ENCODE measurements at places on chromosomes 11 and 22.

DNA sequence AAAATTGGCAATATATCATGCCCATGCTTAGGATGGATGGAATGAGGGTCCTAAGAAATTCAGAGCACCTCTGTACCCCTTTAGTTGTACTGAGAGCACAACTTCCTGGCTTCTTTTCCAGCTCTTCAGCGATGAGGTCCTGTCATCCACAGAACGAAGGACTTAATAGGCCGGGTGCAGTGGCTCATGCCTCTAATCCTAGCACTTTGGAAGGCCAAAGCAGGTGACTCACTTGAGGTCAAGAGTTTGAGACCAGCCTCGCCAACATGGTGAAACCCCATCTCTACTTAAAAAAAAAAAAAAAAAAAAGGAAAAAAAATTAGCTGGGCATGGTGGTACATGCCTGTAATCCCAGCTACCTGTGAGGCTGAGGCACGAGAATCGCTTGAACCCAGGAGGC is 125.3 kb upstream of the BMAL1 start:
- no peak for DNase-seq

- peak; percentile 58 for DNase-seq
These were observed 8.6 kb downstream of the PLA2G6 start for GRCh38 chr22:38172832-38173640.

GRCh38 chr11:35311331-35311730 is 108.0 kb downstream of the SLC1A2 start:
- DNase-seq: no peak

GRCh38 chr11:29051935-29052334 is 943.7 kb downstream of the METTL15 start:
- no peak for DNase-seq

DNA sequence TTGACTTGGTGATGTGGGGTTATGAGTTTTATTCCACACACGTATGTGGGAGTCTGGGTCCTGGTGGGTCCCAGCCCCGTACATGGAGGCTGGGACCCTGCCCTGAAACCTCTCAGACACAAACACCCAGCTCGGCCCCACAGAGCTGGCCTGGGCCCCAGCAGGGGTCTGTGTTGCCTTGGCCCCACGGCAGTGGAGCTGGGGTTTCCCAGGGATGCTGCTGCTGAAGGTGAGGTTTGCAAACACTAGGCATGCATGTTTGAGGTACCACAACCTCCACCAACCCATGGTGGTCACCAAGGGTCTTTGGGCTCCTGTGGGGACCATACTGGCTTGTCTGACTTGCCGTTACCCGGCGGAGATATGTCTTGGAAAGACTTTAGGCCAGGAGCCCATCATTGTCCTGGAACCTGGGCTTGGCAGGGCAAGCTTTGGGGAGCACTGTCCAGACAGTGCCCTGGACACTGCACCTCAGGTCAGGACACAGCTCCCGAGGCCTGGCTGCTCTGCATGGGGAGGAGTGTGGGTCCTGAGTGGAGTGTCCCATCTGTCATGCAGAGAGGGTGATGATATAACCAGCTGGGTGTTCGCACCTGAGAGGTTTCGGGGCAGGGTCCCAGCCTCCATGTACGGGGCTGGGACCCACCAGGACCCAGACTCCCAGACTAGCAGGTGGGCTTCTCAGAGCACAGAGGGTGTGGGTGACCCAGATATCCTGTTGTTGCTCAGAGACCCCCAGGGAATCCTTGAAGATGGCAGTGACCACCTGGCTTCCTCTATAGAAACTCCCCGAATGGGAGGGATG is 63.3 kb downstream of the KCNQ1 start:
- no peak for DNase-seq

GRCh38 chr11:131099746-131100145 is 183.5 kb upstream of the SNX19 start:
- DNase-seq: no peak

- peak; percentile 58 for DNase-seq
These were observed 49.0 kb upstream of the CYP2D6 start for GRCh38 chr22:42179616-42180015.

- DNase-seq: no peak
These were observed 11.2 kb downstream of the LARGE1 start for GRCh38 chr22:33909075-33909458.

DNA sequence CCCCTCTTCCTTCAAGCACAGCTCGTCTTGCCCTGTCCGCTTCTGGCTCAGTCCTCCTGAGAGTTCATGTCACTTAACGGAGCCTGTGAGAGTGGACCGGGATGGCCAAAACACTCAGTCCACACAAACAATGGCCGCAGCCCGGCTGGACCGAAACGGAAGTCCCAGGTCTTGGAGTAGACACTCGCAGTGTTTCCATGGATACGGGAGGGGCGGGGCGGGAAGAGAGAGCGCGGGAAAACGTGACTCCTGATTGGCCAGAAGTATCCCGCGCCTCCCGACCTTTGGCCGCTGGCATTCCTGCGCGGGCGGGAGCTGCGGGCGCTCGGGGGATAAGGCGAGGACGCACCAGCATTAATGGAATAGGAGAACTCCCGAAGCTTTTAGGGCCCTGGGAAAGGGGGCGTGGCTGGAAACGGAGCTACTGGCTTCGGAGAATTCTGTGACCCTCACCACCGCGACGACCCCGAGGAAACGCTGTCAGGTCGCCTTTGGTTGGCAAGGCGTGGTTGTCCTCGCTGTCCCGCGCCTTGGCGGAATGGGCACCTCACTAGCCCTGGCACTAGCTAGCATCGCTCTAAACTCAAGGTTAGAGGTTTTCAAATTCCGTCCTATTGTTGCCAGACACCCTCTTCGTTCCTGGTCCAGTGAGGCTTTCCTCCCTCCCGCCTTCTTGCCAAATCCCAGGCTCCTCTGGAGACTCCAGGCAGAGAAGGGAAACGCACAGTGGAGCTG is at the start of the genes NLRP14 and ZNF214:
NLRP14 (plus strand) TSS at position 297 of the 735 bp plus-strand sequence. CDS start 18,108 bp downstream, outside the sequence.
ZNF214 (minus strand) TSS at position 164 of the 735 bp plus-strand sequence. CDS start 17,511 bp downstream, outside the sequence.
- peak; percentile 94 for DNase-seq

GRCh38 chr11:73199446-73199845 is 18.6 kb upstream of the P2RY2 start:
- DNase-seq: no peak

GRCh38 chr11:128201801-128202200 is 385.6 kb downstream of the ETS1 start:
- no peak for DNase-seq

DNA sequence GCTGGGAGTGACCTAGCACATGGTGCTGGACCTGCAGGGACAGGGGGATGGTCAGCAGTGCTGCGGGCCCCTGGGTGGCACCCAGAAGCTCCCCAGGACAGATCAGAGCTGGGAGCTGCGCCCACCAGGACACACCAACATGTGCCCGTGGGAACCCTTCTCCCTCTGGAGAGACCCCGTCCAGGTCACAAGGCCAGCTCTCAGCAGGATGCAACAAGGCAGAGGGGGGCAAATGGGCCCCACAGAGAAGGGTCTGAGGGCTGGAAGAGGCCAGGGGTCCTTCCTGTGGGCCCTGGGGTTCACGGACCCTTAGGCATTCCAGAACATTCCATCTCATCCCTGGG is 6.2 kb downstream of the DUSP8 start:
- DNase-seq: no peak

- no peak for DNase-seq
These were observed 7.9 kb downstream of the FEN1 start for GRCh38 chr11:61800331-61801281.

DNA sequence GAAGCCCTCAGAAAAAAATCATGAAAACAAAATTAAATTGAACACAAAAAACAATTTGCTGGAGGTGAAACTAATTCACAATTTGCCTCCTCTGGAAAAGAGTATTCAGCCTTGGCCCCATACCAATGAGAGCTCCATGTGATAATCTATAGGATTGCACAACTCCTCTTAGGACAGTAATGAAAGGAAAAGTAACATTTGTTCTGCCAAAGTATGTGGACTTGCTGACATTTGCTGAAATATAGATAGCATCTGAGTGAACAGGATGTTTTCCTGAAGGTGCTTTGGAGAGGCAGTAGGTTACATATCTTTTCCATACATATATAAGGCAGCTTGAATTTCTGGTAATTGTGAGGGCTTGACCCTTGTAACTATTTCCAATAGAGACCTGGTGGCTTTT is 122.8 kb downstream of the OR4C45 start:
- no peak for DNase-seq

GRCh38 chr11:64546600-64546999 is 44.4 kb upstream of the SLC22A12 start:
- DNase-seq: no peak

DNA sequence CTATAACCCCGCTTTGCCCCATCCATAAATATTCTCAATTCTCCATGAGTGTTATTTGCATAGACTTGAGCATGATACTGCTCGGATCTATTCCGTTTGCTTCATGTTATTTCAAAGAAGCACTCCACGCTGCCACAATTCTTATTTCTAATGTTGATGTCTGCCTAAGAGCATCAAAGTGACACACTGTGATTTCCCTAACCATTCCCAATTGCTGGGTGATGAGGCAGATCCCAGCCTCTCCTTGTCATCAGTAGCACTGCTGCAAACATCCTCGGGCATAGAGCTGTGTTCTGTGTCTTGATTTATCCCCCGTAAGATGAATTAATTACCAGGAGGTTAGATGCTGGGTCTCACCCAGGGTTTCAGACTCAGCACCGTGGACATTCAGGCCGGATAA is 178.3 kb upstream of the SEZ6L start:
- DNase-seq: no peak

DNA sequence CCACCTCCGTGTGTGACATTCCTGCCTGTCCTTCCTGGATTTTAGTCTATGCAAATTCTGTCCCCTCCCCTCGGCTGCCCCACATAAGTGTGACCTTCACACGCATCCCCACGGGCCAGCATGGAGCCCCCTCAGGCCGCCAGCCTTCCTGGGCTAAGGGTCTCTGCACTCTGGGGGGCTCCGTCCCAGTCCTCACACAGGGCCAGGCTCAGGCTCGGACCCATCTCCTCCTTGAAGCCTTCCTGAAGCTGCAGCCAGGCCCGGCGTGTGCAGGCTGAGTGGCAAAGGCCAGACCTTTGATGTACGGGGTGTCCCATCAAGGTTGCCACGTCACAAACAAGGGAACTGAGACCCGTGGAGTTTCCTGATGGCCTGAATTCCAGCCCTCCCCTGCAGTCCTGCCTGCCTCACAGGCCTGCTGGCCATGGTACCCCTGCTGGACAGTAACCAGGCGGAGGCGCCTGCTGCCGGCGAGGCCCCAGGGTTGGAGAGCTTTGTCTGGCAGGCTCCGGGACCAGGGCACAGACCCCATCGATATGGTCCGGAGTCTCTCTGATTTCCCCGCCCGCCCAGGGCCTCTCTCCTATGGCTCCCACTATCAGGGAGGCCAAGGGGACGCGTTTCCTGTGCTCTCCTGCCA is 791.7 kb downstream of the BRD1 start:
- no peak for DNase-seq

- no peak for DNase-seq
These were observed 116.4 kb downstream of the TRIM29 start for GRCh38 chr11:120021391-120021953.

- no peak for DNase-seq
These were observed 266.7 kb upstream of the C11orf87 start for GRCh38 chr11:109155291-109155690.

DNA sequence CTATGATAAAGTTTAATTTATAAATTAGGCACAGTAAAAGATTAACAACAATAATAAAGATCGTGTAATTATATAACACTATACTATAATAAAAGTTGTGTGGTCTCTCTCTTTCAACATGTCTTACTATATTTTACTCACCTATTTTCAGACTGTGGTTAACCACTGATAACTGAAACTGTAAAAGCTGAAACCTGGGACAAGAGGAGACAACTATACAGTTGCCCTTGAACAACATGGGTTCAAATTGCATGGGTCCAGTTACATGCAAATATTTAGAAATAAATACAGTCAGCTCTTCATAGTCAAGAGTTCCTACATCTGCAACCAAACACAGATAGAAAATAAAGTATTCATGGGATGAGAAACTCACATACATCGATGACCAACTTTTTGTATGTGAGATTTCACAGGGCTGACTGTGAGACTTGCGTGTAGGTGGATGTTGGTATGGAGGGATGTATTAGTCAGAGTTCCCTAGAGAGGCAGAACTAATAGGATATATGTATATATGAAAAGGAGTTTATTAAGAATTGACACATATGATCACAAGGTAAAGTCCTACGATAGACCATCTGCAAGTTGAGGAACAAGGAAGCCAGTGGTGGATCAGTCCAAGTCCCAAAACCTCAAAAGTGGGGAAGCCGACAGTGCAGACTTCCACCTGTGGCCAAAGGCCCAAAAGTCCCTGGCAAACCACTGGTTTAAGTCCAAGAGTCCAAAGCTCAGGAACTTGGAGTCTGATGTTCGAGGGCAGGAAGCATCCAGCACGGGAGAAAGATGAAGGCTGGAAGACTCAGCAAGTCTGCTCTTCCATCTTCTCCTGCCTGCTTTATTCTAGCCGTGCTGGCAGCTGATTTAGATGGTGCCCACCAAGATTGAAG is 359.5 kb downstream of the INSC start:
- DNase-seq: no peak

DNA sequence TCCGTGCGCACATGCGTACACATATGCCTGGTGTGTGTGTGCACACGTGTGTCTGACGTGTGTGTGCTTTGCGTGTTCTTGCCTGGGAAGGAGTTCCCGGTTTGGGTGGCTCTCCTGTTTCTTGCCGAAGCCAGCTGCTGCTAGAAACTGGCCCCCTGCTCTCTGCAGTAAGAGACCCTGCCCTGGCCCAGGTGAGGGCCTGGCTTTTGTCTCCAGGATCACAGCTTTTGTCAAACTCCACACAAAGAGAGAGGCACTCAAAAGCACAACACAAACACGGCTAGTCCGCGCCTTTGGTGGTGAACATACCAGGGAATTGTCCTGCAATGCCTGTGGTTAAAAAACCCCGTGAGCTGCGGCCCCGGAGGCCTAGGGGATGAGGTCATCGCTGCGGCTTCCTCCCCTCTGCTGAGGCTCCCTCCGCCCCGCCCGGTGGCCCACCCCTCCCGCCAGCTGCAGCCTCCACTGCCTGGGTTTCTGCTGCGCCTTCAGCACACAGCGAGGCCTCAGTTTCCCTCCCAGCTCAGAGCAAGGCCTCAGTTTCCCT is 88.9 kb downstream of the KCNQ1 start:
- peak; percentile 93 for DNase-seq

DNA sequence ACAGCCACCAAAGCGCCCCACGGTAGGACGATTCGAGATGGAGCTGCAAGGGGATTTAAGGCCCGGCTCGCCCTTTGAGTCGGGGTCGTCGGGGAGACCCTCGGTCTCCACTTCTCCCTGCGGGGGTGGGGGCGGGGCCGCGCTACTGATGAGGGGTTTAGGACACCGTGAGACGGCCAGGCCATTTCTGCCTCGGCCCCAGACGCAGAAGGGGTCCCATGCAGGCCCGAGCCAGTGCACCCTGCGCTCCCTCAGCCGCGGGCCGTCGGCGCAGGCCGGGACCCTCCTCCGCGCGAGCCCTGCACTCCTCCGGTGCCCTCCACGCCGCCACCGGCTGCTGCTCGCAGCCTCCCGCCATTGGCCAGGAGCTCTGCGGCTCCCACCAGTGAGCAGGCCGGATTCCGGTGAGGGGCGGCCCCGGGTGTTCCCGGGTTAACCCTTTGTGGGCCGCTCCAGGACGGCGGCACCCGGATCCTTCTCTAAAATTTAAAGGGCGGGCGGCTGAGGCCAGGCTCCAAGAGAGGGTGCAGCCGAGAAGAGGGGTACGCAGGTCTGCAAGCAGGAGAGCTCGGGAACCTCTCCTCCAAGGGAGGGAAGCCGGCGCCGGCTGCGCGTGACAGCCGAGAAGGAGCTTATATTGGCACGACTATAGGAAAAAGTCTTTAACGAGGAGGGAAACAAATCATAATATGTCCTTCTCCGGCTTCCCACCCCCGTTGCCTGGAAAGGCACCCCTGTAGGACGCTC is 18.0 kb downstream of the CREB3L1 start:
- no peak for DNase-seq

Measured in SW480 (cell line).